NCI-H1048 (cell line): ENCODE measurements at places on chromosomes 7 and 10.

- DNase-seq, result no peak
Observed at GRCh38 chr10:125102821-125103220, 57.5 kb downstream of the CTBP2 start.

- no peak for DNase-seq
Observed at GRCh38 chr10:108578258-108578657, 1345.1 kb downstream of the XPNPEP1 start.

- no peak for DNase-seq
Observed at GRCh38 chr7:139598642-139599041, 75.2 kb downstream of the CLEC2L start.

DNA sequence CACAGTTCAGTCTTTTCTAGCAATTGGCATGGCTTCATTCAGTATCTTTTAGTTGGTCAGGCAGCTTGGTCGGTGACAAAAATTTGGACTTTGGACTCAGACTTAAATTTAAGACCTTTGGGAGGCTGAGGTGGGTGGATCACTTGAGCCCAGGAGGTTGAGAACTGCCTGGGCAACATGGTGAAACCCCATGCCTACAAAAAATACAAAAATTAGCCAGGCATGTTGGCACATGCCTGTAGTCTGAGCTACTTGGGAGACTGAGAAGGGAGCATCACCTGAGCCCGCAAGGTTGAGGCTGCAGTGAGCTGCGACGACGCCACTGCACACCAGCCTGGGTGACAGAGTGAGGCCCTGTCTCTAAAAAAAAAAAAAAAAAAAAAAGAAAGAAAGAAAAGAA is 19.5 kb upstream of the ITPRID1 start:
- no peak for DNase-seq

- DNase-seq, result no peak
Observed at GRCh38 chr10:31384589-31384949, 65.6 kb downstream of the ZEB1 start.

GRCh38 chr10:46299536-46300369 is 13.0 kb downstream of the ANTXRL start:
- DNase-seq, result no peak

DNA sequence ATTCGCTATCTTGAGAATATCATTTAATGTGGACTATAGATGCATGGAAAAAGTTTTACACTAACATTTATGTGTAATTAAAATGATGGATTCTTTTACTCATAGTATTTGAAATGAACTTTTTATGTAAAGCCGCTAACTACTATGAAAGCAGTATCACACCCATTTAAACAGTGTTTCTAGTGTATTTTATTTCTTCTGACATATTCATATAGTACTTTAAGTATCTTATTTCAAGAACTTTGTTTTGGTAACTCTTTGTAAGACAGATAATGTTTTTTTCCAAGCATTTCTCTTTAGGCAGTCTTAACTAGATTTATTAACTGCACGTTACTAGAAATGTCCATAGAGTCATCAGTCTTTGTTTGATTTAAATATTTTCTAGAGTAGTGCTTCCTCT is 12.5 kb upstream of the ARMC3 start:
- no peak for DNase-seq

DNA sequence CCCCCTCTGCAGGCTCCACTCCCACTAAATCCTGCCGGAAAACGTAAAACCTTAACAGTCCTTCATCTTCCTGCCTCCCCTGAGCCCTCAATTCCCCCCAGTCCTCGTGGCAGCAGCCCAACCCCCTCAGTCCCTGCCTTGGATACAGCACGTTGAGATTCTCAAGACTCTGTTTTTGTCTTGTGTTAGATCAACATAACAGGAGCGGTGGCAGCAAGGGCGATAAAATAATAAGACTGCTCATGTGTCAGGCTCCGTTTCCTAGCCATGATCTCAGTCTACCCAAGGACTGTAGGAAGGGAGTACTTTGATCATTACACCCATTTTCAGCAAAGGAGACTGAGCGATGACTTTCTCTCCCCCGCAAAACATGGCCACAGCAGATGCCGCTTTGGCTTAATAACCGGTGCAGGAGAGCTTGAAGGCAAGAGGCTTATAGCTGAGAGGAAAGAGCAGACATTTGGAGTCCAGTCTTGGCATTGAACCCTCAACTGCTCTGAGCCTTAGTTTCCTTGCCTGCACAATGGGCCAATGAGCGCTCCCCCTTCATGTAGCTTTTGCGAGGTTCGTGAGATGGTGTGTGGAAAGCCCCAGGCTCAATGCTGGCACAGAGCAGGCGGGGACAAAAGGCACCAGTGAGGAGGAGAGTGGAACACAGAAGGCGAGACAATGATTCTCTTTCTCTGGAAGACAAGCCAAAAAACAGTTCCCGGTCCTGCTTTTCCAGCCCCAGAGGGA is 42.1 kb upstream of the PCBD1 start:
- no peak for DNase-seq

DNA sequence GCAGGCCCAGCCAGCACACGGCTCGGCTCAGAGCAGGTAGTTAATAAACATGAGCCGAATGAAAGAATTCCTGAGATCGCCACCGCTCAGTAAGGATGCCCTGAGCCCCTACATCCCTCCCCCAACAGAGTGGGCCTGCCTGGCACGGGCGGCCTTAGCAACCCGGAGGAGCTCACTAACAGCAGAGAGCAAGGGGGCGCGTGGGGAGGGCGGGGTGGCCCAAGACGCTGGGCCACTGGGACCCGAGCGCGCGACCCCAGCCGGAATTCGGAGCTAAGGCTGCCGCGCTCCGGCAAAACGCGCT is 403 bp upstream of the ENO4 start:
- no peak for DNase-seq

GRCh38 chr7:67752227-67752626 is 755.6 kb downstream of the TYW1 start:
- no peak for DNase-seq

DNA sequence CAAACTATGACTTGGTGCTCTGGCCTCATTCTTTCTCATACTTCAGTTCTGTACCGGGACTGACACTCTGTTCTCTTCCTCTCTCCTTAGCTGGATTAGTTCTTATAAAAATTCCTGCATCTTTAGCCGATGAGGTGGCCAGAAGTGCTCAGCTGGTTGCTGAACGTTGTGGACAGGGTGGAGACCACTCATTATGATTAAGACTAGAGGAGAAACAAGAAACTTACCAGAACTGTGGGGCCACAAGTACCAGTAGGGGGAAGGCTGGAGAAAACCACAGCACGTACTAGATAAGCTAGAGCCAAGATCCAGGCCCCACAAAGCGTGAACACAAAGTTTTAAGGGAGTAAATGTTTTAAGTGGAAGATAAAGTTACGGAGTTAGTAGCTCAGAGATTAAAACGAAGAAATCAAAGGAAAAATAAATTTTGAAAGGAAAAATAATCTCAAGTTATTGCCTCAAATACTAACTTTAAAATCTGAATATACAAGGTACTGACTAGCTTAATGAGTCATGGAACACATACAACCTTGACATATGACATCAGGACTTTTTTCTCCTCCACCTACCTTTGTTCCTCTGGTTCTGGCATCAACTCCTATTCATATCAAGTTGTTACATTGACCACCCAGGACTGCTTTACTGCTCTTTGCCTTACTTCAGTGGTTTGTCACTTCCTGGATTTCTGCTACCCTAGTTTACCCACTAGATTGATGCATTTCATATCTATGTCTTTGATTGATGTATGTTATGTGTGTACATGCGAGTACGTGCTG is 469.0 kb downstream of the TFEC start:
- no peak for DNase-seq

- DNase-seq, result no peak
Observed at GRCh38 chr10:63498665-63499064, 22.5 kb upstream of the REEP3 start.

DNA sequence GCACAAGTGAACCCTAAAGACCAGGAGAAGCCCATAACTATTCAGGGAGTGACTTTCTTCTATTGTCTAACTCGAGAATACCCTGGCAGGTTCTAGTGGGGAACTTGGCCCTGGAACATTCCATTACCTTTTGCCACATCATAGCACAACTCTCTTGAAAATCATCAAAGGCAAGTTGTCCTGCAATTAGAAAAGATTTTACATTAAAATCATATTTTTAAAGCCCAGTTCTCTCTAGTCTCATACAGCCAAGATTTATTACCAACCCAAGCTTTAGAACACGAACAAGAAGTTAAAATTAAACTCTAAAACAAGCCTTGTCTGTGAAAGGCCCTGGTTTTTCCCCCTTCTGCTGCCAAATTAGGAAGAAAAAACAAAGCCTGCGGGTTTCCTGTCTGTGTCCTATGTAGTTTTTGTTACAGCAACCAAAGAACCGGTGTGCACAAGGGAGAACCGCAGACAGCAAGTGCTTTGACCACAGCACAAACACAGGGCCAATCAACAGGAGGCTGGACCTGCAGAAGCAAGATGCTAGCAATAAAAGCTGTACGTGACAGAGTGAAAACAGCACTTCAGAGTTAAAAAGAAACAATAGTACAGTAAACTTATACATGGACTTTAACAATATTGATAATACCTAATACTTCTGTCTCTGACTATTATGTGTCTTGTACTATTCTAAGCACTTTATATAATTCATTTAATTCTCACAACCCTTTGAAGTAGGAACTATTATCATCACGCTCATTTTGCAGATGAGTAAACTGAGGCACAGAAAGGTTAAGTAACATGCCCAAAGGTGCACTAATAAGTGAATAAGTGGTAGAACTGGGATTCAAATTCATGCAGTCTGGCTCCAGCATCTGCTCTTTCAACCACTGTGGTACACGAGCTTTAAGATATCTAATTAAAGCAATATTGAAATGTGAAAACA is 65.8 kb downstream of the STK17A start:
- no peak for DNase-seq

DNA sequence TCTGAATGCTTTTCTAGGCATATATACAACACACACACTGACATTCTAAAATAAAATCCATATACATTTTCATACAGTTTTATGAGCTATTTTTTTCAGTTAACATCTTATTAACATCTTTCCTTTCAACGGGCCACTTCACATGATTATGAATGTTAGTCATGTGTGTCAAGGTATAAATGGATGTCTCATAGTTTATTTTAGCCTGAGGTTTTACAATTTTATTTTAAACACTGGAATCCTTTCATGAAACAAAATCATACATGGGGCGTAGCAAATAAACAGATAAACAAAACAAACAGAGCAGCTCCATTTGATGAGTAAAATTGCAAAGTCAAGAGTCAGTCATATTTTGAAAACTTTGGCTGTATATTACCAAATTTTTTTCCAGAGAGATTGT is 120.1 kb upstream of the AOAH start:
- no peak for DNase-seq

GRCh38 chr10:48195803-48196202 is 78.7 kb downstream of the FRMPD2 start:
- DNase-seq, result no peak

- DNase-seq, result no peak
Observed at GRCh38 chr7:108459922-108460551, 3.8 kb upstream of the NRCAM start.

GRCh38 chr10:104791471-104791870 is 150.4 kb downstream of the SORCS3 start:
- DNase-seq, result no peak

- DNase-seq, result no peak
Observed at GRCh38 chr10:79293841-79294581, 53.3 kb upstream of the PPIF start.

DNA sequence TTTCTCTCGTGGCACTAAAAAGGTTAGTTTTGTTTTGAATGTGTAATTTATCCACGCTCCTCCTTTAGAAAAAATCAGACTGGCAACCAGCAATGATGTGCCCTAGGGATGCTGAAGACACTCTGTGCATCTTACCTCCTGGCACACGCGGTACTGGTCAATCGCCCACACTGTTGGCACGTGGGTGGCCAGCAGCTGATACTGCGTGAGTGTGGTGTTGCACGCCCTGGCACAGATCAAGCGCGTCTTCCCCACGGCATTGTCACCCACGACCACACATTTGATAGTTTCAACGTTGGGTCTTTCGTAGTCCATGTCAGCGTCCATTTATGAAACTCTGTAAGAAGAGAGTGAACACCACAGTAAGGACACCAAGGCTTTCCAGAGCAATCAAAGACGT is 32.8 kb downstream of the RHOBTB1 start:
- no peak for DNase-seq

DNA sequence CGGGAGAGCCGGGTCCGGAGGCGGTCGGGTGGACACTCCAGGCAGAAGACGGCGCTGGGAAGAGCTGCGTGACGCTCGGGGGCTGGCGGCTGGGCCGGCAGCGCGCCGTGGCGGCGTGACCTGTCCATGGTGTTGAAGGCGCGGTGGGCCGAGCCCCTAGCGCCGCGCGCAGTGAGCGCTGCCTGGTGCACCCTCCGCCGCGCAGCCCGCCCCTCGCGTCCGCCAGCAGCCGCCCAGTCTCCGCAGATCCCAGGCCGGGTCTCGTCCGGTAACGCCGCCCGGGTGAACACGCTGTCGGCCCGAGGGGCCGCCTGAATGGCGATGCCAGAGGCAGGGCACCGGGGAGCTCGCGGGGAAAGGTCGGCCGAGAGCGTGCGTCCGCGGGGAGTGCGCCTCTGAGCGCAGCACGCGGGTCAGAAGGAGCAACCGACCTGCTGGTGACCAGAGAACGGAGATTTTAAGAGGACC is 657 bp upstream of the TMEM178B start:
- no peak for DNase-seq

DNA sequence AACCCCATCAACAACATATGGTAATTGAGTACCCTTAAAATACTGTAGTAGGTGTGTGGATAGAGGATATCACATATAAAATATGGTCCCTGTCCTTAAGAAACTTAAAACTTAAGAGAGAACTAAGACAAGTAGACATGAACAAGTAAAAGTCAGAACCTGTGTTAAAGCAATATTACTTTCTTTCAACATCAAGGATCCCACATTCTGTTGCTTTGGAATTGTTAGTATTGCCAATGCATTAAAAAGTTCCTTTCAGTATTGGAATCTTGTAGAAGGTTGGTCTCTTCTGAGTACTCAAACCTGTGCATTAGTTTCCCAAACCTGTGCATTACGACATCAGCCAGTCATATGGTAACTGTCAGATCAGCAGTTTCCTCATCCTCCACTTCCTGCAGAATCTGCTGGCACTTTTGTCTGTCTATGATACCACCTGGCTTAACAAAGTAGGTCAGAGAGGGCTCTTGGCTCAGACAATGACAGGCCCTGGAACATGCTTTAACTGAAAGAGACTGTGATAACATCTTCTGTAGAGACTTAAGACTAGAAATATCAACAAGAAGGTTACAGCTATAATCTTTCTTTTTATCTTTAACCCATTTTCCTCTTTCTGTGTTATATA is 56.5 kb downstream of the CCDC71L start:
- no peak for DNase-seq

- DNase-seq, result no peak
Observed at GRCh38 chr10:2772816-2773631, 294.3 kb upstream of the PFKP start.
